D341Med (cell line): ENCODE measurements at places on chromosomes 7 and 10.

DNA sequence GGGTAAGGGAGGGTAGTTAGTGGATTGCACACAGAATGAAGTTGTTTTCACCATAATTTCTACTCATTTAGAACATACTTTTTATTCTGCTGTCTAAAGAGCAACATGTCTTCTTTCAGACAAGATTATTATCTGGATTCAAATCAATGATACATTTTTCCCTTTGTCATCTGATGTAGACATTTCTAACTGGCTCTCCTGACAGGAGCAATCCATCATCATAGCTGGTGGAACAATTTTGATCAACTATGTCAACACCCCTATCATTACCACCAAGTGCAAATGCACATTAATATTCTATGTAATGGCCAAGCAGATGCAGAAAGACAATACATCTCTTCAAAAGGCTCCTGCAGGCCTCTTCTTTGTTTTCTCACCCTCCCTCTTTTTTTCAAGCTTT is 672.9 kb upstream of the LRRTM3 start:
- no peak for DNase-seq

- no peak for DNase-seq
Observed at GRCh38 chr10:62512732-62513475, 138.7 kb downstream of the ZNF365 start.

GRCh38 chr7:36958111-36958733 is 233.9 kb upstream of the AOAH start:
- DNase-seq, result no peak

- DNase-seq, result no peak
Observed at GRCh38 chr10:31659665-31660064, 269.0 kb downstream of the ARHGAP12 start.

- DNase-seq, result no peak
Observed at GRCh38 chr7:114956702-114957101, 34.8 kb downstream of the MDFIC start.

DNA sequence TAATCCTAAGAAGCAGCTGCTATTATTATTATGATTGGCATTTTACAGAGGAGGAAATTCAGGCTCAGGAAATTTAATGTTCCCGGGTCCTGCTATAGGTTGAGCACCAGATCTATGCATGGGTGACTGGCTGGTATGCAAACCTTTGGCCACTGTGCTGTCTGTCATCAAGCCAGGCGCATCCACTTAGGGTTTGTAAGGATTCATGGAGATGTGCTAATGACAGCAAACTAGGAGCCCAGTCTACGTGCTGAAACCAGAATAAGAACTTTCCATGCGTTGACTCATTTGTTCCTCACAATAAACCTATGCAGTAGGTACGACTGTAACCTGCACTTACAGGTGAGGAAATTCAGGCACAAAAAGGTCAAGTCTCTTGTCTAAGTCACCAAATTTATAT is 64.5 kb upstream of the ZMIZ1 start:
- no peak for DNase-seq

- DNase-seq, result peak; percentile 64
Observed at GRCh38 chr7:133853706-133854276, 273.3 kb upstream of the LRGUK start.

DNA sequence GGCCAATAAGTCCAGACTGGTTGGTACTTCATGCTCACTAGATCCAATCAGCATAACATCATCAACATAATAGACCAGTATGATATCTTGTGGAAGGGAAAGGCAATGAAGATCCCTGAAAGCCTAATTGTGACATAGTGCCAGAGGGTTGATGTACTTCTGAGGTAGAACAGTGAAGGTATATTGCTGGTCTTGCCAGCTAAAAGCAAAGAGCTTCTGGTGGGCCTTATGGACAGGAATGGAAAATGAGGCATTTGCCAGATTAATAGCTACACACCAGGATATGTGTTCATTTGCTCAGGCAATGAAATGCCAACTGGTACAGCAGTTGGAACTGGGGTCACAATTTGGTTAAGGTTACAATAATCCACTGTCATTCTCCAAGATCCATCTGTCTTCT is 156.4 kb downstream of the HTR7 start:
- DNase-seq, result no peak

- no peak for DNase-seq
Observed at GRCh38 chr10:17412323-17412722, 42.1 kb downstream of the ST8SIA6 start.

DNA sequence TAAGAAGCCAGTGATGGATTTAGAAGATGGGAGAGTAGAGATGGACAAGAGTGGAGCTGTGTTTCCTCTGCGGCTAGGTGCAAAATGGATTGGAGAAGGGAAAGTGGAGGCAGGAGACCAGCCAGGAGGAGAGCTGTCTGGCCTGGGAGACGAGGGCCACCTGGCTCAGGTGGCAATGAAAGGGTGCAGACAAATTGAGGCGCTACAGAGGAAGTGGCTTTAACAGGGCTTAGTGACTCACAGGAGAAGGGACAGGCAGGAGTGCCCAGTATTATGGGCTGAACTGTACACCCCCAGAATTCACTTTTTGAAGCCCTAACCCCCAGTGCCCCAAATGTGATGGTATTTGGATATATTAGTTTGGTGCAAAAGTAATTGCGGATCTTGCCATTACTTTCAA is 65.6 kb upstream of the DUSP5 start:
- no peak for DNase-seq

DNA sequence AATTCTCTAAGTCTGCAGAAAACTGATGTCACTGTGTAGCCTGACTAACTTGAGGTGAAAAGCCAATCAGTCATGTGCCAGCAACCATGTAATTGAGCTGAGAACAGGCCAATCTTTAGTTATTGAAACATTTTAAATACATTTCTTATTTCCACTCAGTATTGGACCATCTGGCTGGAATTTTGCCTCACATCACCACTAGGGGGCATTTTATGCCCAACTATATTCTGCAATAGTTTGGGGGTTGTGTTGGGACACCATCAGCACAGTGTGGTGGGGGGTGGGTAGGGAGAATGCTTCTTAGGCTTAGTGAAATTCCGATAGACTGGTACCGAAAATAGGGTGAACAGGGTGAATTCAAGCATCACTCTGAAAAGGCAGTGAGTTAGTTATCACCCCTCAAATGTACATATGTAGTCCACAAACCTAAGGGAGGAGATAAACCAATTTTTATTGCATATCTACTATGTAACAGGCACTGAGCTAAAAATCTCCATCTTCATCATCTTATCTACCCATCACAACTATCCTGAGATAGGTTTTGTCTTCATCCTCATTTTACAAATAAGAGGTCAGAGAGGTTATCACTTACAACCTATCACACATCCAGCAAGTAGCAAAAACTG is 17.8 kb downstream of the NPSR1 start:
- peak; percentile 48 for DNase-seq

GRCh38 chr10:74900297-74900696 is 73.9 kb downstream of the KAT6B start:
- DNase-seq, result no peak

GRCh38 chr10:101777619-101778145 is 1.8 kb upstream of the FGF8 start:
- no peak for DNase-seq

DNA sequence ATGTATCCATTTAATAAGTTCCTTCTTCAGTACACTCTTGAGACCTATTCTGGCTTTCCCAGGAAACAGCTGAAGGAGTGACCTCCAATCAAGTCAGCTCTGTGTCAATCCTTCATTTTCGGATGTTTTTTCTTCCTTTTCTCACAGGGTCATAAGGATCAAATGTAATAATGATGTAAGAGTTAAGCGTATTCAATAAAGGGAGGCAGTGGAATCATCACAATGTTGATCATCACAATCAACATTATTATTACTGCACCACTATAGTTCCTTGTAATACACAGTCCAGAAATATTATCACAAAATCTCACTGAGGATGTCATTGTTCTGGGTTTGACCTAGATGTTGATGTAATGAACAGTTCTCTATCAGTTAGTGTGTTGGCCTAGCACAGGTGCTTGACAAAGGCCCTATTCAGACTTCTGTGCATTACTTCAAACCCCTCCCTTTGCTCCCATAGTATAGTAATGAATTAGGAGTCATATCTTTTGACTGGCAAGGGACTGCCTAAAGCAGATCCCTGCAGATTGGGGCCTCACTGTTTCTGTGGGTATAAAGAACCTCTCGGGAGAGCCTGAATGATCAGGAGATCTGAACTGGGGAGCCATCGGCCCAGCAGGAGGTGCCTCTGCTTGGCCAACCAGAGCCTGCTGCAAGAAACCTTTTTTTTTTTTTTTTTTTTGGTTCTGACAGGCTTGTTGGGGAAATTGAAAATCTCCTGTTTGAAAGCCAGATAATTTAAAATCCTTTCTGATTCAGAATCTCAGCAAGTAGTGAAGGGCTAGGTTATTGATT is 100.6 kb downstream of the KAT6B start:
- no peak for DNase-seq

DNA sequence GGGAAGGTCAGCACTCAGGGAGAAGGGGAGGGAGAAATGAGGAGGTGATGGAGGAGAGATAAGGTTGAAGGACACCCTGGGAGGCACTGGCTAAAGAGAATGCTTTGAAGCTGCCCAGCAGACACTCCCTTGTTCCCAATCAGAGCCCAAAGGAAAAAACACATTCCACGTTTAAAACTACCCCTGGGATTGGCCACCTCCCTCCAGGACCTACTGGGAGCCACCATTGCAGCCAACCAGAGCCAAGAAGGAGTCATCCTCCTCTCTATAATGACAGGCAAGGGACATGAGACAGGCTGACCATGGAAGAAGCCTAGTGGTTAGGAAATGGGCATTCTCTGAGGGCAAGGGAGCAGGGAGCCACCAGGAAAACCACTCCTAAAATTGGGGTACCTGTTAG is 43.8 kb downstream of the MYO1G start:
- DNase-seq, result no peak

DNA sequence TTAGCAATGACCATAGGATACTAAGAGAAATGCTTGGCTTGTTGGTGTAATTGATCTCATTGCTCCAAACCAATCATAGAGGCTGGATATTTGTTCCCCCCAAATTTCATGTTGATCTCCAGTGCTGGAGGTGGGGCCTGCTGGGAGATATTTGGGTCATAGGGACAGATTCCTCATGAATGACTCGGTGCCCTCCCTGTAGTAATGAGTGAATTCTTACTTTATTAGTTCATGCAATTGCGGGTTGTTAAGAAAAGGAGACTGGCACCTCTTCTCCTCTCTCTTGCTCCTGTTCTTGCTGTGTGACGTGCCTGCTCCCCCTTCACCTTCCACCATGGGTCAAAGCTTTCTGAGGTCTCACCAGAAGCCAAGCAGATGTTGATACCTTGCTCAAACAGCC is 630.1 kb downstream of the CALN1 start:
- no peak for DNase-seq

- no peak for DNase-seq
Observed at GRCh38 chr7:133674079-133674763, 421.3 kb downstream of the EXOC4 start.

GRCh38 chr10:70913893-70914240 is 25.5 kb upstream of the PCBD1 start:
- DNase-seq, result no peak

- DNase-seq, result no peak
Observed at GRCh38 chr10:117727421-117727820, 184.9 kb downstream of the EMX2 start.

GRCh38 chr7:141369422-141369821 is 181.8 kb upstream of the AGK start:
- DNase-seq, result no peak

DNA sequence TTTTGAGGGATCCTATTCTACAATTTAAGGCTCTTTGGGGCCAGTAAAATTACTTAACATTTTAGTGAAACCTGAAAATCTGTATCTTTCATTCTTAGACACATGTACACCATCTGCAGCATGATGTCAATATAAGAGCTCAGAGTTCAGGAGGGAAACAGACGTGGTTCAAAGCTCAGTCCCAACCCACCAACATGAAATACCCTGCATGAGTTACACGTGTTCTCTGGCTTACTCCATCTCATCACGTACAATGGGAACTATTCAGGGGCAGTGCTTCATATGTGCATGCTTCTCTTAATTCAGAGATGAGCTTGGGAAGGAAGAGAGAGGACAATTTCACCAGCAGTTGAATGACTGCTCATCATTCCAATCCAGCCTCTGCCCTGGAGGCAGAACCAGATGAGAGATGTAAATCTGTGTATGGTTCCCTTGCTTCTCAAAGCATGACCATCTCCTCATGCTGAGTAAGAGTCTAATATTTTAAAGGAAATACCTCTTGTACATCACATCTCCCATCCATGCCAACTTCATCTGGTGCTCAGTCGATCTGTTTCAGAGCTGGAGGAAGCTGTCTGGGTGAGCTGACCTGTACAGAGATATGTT is 29.0 kb upstream of the ADAM12 start:
- no peak for DNase-seq

DNA sequence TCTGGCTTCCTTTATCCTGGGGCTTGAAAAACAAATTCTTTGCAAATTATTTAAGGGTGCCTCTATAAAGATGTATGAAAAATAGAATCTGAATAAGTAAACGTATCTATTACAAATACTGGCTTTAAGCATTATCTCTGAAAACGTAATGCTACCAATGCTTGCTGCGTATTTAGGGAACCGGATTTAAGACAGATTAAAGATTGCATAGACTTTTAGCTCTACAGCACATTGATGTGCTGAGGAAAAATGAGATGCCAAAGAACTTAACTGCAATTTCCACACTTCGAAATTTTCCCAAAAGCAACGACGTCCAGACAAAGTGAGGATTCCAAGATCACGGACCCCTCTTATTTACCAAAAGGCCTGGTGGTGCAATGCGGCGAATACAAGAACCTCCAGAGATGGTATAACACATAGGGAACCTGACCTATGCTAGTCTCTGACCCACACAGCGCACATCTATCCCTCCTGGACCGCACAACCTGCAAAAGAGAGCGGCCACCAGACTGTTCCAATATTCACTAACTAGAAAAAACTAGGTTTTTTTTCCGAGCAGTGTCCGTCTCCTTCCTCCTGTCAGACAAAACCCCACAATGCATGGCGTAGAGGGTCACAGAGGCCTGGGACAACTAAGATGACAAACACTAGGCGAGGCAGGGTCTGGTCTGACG is 34.3 kb upstream of the PHF14 start:
- DNase-seq, result peak; percentile 30

- no peak for DNase-seq
Observed at GRCh38 chr7:36456138-36456537, 66.5 kb downstream of the ANLN start.

DNA sequence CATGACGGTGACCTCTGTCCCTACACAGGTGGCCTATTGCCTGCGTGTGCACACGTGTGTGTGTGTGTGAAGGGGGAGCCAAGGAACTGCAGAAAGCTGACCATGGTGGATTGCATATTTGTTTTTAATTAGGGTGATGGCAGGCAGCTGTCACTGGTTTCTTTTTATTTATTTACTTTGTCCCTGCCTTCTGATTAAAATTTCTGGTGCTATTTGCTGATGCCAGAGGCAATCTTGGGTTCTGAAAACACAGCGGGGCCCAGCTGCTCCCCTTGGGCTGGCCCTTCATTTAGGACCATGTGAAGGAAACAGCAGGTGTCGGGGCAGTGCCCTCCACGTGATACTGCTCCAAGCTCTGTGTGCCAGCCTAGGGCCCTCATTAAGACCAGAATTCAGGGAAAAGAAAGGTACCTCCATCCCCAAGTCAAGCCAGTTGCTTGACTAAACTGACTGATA is 71.3 kb upstream of the PODXL start:
- no peak for DNase-seq
